ENCODE measurements at places on chromosomes 11 and 22.

GRCh38 chr11:39145346-39145745 is 2314.1 kb downstream of the LRRC4C start:
- DNase-seq = no peak

DNA sequence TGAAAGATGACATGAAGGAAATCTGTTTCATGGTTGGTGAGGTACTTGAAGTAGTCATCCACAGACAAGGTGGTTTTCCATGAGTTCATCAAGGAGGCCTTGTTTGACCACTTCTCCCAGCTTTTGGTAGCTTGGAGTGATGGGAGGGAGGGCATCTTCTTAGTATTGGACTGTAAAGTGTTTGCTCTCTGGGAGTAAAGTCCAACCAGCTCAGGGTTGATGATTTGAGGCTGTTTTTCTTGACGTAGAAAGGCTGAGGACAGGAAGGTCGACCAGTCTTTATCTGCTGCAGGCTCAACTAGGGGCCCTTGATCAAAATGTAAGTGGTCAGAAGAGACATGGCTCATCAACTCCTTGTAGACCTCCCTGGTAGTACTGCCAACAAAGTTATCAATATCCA is 1.7 kb downstream of the CCDC87 start:
- no peak for DNase-seq

DNA sequence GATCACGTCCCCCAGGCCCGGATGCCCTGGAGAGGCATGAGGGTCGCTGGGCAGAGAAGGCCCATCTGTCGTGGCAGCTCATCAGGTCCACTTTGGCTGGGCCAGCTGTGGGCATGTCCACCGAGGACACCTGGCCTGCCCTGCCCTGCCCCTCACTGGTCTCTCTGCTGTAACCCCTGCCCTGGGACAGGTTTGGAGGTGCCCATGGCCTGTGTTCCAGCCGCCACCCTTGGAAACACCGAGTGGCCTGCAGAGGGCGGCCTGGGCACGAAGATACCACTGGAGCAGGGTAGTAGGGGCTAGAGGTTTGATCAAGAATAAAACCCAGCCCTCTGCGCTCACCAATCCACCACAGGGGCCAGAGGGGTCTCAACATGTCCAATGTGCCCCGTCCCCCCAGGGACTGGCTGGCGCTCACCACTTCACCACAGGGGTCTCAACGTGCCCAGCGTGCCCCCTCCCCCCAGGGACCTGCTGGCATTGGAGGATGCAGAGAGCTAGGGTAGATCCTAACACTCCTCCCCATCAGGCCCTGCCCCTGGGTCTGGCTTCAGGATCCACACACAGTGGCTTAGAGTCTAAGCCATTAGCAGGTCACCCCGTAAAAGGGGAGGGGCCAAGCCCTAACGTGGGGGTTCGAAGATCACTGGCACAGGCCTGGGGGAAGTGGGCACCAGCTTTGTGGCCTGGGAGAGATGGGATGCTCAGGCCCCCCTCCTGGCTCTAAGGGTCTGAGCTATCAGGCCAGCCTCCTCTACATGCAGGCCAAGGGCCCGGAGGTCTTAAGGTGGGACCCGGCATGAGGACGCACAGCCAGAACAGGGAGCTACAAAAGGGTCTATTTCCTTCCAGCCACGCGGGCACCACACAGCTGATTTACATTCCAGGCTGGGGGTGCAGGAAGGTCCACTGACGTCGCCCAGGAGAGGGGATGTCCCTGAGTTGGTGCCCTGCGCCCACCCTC is 1.3 kb upstream of the HDAC10 start:
- peak; percentile 26 for DNase-seq

GRCh38 chr11:64718084-64718779 is 4.8 kb downstream of the NRXN2 start:
- no peak for DNase-seq

GRCh38 chr22:47034905-47035419 is 272.5 kb downstream of the TBC1D22A start:
- no peak for DNase-seq

GRCh38 chr22:29167032-29167911 is 38.4 kb upstream of the EMID1 start:
- no peak for DNase-seq

All from NCI-H226 (cell line).